ENCODE measurements at places on chromosomes 1 and 21.

DNA sequence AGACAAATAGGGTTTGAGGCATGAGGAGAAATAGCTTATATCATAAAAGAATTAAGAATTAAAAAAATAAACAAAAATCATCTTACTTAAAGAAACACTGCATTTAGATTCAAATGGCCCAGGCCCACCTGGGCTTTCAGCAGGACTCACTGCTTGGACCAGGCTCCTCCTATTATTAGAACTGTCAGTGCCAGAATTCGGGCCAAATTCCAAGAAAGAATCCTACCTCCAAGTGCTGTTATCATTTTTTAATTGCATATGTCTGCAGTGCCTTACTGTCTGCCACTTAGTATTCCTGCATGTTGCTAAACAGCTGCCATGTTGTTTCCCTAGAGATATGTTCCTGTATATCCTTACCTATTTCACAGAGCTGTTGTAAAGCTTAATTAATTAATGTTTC lies 112.0 kb downstream of the BARHL2 start:
- no peak for DNase-seq

- DNase-seq, result no peak
Measured at GRCh38 chr1:225825607-225826007, 15.7 kb downstream of the EPHX1 start.

GRCh38 chr1:44377925-44378784 lies 23.1 kb upstream of the ERI3 start:
- peak; percentile 22 for DNase-seq

GRCh38 chr1:166999075-166999474 lies 10.0 kb downstream of the MAEL start:
- DNase-seq, result no peak

GRCh38 chr1:214617246-214617645 lies 14.3 kb downstream of the CENPF start:
- DNase-seq, result no peak

GRCh38 chr1:199075792-199076191 lies 437.0 kb downstream of the PTPRC start:
- no peak for DNase-seq

DNA sequence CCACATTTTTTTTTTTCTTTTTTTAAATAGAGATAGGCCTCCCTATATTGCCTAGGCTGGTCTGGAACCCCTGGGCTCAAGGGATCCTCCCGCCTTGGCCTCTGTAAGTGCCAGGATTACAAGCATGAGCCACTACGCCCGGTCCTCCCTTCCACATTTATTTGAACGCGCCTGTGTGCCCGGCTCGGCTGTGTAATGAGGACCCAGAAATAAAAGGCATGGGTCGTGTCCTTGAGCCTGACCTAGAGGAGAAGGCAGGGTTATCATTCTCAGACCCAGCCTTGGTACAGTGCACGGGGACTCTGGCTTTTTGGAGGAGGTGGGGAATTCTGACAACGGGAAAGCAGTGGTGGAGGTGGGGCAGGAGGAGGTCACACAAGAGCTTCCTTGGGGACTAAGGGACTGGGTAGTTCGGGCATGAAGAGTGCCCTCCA lies 841 bp downstream of the CENPF start:
- no peak for DNase-seq

DNA sequence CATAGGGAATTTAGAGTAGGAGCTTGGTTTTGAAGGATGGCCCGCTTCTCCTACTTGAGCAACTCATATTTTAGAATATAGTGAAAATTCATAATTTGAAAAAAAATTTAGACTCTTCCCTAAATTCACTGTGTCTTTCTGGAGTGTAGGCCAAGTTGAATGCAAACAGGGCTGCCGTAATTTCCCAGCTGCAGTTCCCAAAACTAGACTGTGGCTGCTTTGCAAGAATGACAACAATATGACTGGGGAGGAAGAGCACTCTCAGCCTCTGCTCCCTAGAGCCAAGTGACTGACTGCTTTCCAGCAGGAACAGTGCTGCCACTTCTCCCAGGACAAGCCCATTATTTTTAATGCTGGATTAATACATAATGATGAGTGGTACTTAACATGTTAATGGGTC lies 209.0 kb downstream of the RHOU start:
- no peak for DNase-seq

GRCh38 chr1:202199040-202199889 lies 5.7 kb downstream of the LGR6 start:
- DNase-seq, result no peak

- DNase-seq, result no peak
Measured at GRCh38 chr1:181312946-181313345, 170.4 kb upstream of the CACNA1E start.

DNA sequence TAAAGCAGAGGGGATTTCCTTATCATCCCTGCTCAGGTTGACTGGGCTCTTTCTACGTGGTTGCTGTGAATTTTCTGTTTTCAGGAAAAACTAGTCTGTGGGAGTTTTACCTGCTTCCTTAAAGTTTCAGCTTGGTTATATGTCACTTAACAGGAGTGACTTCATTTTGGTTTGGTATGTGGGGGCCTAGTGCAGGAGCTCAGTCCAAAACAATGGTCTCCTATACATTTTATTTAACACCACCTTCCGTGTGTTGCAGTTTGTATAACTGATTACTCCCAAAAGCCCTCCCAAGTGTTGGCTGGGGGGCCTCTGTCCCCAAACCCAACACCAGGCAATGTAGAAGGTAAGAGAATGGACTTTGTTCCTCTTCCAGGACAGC lies 5.3 kb downstream of the IL23R start:
- no peak for DNase-seq

DNA sequence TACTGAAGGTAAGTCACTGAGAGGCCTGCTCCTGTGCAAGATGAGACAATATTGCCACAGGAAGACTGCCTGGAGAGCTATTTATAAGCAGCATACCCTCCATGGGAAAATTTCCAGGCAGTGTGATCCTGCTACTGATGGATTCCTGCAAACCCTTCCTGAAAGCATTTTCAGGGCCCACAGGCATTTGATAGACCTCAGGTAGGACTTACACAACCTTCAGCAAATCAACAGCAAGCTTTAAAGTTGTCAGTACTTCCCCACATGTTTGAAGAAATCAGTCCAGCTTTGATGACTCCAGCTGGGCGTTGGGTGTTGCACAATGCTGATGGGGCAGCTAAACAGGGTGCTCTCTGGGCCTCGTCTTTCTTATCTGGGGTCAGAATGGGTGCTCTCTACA lies 108.8 kb downstream of the PLXNA2 start:
- DNase-seq, result no peak

DNA sequence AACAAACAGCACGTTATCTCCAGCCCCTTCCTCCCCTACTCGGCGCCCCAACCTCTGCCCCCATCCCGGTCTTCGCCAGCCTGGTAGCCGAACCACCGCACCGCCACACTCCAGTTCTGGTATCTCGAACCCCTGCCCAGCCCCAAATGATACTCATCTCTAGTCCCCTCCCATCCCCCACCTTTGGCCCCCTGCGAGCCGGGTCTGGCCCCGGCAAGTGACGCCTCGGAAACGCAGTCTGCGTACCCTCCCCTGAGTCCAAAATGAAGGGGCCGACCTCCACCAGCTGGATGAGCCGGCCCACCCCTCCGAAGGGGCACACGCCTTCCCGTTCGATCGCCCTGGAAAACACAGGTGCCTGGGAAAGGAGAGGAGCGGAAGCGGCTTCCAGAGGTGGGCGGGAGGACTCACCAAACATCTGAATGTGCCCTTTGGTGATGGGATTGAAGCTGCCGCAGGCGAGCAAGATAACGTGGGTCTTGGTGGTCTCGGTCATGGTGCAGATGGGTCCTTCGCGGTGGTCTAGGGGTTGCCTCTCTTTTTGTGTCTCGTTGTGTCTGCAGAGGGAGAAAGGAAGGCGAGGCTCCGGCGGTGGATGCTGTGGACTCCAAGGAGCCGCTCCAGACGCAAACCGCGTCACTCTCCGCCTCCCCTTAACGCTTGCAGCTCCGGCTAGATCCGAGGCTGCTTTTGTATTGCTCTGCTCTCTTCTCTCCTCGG lies at the start of gene NMNAT2:
Gene NMNAT2, minus strand, starts transcription at position 609 of the 720 bp plus-strand sequence. Its CDS starts 113 bp downstream, at position 496.
- no peak for DNase-seq

GRCh38 chr1:223183268-223183862 lies 40.3 kb upstream of the TLR5 start:
- no peak for DNase-seq

DNA sequence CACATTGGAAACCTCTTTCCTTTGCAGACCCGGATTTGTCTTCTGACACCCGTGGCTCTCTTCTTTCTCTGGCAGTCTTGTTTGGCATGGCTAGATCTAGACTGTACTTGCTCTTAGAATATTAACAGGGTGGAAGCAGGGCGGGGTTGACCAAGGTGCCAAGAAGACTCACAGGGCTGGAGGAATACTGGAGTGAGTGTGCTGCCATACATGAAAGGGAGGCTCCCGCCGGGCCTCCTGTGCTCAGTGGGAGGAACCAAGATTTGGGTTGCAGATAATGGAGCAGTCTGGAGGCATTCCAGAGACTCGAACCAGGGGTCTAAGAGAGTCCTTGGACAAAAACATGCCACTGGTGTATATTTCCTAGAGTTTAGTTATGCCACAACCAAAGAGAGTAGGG lies 27.6 kb upstream of the SNX27 start:
- DNase-seq, result no peak

DNA sequence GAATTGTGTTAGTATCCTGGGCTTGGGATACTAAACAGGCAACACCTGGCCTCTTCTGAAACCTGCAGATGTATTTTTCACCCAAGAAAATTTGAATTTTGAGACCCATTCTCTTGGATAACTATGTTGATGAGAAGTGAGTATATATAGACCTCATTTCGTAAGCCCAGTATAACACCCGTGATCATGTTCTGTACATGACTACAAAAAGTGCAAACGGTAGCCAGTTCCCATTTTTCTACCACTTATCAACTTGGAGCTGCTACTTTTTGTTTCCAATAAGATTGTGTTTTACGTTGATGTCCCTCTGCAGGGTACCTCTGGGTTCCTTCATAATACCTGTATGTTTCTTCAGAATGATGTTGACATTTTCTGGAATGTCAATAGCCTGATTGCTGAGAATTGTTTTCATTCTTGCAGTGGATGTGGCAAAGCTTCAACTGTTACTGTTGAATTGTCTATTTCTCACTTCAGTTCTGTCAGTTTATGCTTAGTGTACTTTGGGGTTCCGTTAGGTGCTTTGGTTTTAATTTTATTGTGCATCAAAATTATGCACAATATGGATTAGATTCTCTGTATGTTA lies 48.1 kb downstream of the ZFYVE9 start:
- no peak for DNase-seq

GRCh38 chr21:43771698-43772424 lies 4.2 kb downstream of the CSTB start:
- no peak for DNase-seq

GRCh38 chr21:31683029-31683428 lies 23.5 kb downstream of the SOD1 start:
- no peak for DNase-seq

DNA sequence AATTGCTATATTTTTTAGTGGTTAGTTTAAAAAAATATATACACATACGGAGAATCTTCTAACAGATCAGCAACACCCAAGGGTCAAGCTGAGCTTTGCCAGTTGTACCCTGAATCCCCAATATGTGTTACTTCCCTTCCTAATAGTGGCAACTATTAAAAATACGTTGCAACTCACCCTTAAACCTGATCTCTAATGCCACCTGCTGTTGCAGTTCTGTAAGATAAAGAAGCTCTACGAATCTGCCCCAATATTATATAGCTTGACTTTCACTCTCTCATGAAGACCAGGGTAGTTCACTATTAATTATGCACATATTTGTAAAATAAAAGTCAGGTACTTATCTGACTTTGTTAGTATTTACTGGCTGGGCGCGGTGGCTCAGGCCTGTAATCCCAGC lies 58.4 kb downstream of the ASH1L start:
- no peak for DNase-seq

DNA sequence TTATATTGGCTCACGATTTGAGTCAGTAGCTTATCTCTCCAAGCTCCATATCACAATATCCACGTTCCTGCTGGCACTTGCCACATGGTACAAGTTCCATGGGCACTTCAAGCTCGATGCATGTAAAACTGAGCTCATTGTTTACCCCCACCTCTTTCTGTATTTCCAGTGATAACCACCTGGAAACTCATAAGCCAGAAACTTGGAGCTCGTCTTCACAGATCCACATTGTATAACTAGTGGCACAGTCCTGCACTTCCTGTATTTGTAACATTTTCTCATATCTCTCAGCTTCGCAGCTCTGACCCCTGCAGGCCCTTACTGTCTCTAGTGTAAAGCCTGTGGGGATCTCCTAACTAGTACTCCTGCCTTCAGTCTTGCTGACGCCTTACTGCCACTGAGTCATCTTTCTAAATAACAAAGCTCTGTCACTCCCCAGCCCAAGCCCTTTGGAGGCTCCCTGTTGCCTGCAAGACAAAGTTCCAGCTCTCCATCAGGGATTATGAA lies 6.5 kb upstream of the C2CD4D start:
- DNase-seq, result no peak

DNA sequence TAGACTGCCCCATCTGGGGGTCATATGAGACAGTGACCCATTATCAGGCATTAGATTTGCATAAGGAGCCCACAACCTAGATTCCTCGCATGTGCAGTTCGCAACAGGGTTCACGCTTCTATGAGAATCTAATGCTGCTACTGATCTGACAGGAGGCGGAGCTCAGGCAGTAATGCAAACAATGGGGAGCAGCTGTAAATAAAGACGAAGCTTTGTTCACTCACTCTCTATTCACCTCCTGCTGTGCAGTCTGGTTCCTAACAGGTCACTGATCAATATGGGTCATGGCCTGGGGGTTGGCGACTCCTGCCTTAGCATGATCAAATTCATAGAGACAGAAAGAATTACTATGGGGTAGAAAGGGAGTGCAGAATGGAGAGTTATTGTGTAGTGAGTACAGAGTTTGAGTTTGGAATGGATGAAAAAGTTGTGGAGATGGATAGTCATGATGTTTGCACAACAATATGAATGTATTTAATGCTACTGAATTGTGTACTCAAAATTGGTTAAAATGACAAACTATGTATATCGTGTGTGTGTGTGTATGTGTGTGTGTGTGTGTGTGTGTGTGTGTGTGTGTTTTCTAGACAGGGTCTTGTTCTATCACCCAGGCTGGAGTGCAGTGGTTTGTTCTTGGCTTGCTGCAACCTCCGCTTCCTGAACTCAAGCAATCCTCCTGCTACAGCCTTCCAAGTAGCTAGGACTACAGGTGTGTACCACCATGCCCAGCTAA lies 42.2 kb downstream of the BTF3L4 start:
- no peak for DNase-seq
